ENCODE measurements at places on chromosomes 12 and 14. TPM values are rescaled to one million over a fixed set of nuclear protein-coding genes. Genes with fewer than 3 reads are reported as not detected.

GRCh38 chr12:132392389-132393244, 63.2 kb upstream of the GALNT9 start:
- peak; percentile 55 for DNase-seq

The KRT85 gene
- not detected for total RNA-seq

The KLRC3 gene
- total RNA-seq = not detected

The NTS gene
- total RNA-seq = not detected

- no peak for DNase-seq
Observed at GRCh38 chr14:102057480-102058114, 29.2 kb downstream of the HSP90AA1 start.

- no peak for DNase-seq
Observed at GRCh38 chr12:108856170-108856427, 1.3 kb downstream of the SSH1 start.
